Suppressor macrophage treated with lipopolysaccharide for 1 hour (primary cell): ENCODE measurements at places on chromosomes 6 and 20.

DNA sequence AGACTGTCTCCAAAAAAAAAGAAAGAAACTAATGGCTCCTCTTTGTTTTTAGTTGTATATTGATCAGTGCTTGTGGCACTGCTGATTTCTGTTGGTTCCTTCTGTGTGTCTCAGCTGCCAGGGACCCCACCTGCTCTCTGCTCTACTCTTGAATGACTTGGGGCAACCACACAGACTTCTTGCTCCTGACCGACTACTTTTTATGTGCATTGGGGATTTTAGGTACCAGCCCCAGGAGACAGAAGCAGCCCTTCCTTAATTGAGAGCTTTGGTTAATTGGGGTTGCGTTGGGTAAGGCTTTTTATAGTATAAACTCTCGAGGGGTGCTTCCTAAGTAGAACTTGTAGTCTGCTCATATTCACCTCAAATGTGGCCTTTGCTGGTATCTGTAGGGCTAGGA is 6.9 kb downstream of the STK35 start:
- DNase-seq = no peak

- no peak for DNase-seq
Observed at GRCh38 chr6:37507690-37508421, 8.2 kb upstream of the CCDC167 start.

DNA sequence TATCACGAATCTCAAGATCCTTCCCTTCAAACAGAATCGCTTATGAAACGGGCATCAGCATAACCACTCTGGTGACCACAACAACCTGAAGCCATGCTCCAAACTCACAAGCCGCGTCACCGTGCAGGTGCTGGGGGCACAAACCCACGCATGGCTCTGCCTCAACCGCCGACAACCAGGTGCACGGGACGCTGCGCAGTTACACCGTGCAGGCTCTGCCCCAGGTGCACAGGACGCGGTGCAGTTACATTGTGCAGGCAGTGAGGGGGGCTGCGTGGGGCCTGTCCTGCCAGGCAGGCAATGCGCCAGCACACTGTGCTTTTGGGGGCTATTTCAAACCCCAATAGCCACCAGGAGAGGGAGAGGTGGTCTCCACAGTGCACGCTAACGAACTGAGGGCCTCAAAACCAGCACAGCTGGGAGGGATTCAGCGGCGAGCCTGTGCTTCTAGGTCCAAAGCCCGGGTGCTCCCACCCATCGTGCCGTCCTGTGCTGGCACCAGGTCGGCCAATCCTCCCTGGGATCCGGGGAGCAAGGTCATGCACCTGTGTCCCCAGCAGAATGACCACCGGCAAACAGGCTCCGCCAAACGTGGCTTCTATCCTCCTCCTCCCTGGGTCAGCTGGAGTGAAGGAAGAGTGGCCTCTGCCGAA is 35.8 kb downstream of the ZBTB46 start:
- no peak for DNase-seq

- no peak for DNase-seq
Observed at GRCh38 chr6:127026247-127026646, 92.2 kb upstream of the RSPO3 start.

DNA sequence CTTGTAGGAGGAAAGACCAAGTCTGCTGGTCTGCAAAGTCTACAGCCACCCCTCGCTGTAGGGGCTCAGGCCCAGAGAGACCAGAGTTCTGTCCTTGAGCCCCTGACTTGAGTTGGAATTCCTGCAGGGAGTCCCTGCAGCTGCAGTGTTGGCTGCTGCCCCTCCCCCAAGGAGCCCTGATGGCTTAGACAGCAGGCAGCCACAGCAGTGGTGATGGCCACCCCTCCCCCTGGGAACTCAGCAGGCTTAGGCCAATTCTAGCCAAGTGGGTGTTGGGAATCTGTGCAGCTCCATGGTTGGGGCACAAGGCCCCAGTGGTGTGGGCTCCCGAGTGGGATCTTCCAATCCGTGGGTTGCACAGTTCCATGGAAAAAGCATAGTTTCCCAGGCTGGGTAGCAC is 345.4 kb downstream of the CD109 start:
- DNase-seq = no peak

DNA sequence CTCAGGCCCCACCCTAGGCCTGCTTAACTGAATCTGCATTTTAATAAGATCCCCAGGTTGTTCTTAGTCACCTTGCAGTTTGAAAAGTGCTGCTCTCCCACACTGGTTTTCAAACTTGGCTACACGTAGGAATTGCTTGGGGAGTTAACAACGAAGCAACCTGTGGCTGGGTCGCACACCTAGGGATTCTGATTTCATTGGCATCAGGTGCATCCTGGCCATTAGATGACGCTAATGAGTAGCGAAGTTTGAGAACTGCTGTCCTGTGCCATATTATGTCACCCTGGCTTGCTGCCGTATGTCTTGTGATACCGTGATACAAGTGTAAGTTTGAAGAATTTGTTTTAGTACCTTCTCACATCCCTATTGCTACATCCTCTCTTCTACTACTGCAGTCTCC is 28.2 kb upstream of the FUCA2 start:
- DNase-seq = no peak

DNA sequence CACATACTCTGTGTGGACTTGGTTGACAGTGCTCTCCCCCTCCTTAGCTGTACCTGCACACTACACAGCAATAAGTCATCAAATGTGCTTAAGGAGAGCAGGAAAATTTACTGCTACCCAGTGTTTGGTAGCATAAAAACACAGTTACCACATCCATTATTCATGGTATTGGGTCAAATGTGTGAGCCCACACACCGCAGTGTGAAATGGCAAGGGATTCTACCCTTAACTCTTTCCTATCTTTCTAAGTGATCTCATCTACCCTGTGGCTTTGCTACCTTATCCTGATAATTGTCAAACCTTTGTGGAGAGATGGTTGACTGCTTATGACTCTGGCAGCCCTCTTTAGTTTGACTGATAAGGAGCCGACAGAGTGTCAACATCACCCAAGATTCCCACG is 47.6 kb downstream of the STX11 start:
- DNase-seq = no peak

DNA sequence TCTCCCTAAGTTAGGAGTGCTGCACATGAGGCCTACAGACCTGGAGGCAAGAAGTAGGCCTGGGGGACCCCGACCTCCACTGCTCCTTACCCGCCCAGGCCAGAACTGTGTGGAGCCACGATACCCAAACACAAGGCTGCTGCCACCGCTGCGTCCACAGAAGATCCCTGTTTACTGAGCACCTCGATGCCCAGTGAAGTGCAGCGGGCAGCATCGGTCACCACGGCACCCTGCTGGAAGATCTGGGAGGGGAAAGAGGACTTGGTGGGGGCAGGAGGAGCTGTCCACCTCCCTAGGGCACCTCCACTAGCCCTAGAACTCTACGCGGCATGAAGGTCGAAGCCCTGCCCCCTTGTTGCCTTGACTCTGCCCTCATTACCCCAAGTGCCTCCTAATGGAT is 9.9 kb downstream of the GGT7 start:
- no peak for DNase-seq

GRCh38 chr20:58889334-58889760 is 36.8 kb downstream of the GNAS start:
- no peak for DNase-seq

GRCh38 chr6:44020148-44020547 is 107.1 kb downstream of the MRPL14 start:
- no peak for DNase-seq

- DNase-seq = no peak
Observed at GRCh38 chr6:26309731-26310142, 55.3 kb upstream of the BTN3A2 start.
